ENCODE measurements at places on chromosomes 16 and 17.
A peak's percentile ranks its signal among the peaks of the same experiment; 100 is the strongest.

GRCh38 chr17:27390540-27390939 lies 65.7 kb upstream of the KSR1 start:
- no peak for DNase-seq

GRCh38 chr16:85248342-85248741 lies 136.1 kb upstream of the CIBAR2 start:
- no peak for DNase-seq

DNA sequence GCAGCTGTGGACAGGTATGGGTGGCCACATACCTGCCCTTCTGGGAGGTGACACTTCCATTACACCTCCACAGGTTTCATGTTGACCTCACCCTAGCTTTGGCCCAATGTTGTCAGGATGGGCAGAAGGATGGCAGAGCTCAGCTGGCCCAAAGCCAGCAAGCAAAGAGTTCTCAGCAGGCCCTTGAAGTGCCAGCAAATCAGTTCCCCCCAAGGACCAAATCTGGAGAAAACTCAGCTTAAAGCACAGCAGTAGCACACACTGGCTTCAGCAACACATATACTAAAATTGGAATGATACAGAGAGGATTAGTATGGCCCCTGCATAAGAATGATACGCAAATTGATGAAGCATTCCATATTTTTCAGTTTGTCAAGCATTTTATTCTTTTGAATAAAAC lies 13.4 kb downstream of the ARL4D start:
- DNase-seq = no peak

DNA sequence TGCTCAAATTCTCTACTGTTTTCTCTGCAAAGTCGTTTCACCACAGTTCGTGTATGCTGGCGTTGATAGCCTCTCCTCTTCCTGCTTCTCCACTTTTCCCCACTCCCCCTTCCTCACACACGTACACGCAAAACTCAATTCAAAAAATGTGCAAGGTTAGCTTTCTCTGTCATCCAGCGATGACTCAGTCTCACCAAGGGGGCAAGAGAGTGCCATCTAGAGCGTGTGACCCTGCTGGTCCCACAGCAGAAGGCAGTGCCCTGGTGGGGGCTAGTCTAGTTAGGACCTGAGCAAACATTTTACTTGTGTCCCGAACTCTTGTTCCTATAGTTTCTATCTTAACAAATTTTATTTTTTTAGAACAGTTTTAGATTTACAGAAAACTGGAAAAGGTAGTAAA lies 121.2 kb upstream of the CHMP6 start:
- no peak for DNase-seq

GRCh38 chr16:82459580-82460256 lies 167.1 kb upstream of the CDH13 start:
- no peak for DNase-seq

DNA sequence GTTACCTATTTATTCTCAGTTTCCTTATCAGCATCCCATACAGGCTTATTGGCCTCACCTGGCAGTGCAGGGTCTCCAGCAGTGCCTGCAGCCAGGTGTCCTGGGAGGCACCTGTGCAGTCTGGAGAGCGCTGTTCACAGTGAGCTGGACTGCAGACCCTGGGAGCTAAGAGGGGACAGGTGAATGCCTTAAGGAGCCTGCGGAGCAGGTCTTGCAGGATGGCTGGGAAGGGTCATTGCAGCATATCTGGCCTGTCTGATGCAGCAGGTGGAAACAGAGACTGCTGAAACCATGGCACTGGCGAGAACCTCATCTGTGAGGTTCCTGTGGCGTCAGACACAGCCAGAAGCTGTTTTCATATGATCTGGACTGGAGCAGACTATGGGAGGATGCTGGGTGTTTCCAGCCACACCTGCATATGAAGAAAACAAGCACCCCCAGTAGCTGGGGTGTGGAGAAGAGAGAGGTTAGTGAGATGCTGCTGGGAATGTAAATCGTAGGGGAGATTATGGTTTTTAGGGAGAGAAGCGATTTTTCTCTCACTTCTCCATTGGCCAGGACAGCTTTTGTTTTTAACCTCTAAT lies 77.0 kb downstream of the NTN1 start:
- no peak for DNase-seq

- peak; percentile 60 for DNase-seq
Observed at GRCh38 chr16:795580-796229, 4.8 kb downstream of the GNG13 start.

DNA sequence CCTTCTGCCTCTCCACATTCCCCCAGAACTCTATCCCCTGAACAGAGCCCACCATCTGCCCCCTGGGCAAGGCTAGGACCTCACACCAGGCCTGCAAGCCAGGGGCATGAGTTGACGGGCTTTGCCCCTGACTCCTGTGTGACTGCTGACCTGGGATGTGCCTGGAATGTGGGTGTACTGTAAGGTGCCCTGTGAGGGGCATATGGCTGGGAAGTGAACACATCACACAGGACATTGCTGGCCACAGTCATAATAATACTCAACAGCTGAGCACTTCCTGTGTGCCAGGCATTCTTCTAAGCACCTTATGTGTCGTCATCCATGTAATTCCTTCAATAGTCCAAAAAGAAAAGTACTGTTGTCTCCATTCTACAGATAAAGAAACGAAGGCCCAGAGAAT lies 13.3 kb downstream of the CES4A start:
- DNase-seq = no peak

DNA sequence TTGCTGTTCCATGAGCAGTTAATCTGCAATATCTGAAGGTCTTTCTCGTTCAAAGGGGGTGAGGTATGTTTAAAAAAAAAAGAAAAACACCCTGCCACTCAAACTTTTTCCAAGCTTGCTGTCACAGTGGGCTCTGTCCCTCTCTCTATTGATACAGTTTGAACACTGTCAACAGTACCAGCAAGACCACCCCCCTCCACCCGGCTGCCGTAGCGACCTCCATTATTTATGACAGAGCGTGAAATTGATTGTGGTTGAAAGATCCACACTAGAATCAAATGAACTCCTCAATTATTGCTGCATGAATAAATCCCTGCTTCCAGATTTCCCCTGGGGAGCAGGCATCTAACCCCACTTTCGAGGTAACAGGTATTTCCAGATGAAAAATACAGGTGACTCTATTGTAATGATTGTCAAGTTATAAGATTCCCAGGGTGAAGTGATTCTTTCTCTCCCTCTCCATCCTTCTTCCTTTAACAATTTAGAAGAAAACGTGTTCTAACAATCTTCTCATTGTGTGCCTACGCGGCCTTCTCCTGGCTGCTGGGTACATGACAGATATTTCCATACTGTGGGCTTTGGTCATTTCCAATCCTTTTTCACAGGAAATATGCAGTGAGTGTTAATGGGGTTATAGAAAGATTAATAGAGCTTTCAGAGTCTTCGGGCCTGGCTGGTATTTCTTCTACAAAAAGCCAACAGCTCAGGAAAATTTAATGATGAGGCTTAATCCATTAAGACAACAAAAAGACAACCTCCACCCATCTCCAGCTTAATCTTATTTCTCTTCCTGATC lies 135.7 kb upstream of the C16orf82 start:
- no peak for DNase-seq

GRCh38 chr17:17492085-17492484 lies 4.1 kb downstream of the RASD1 start:
- no peak for DNase-seq

DNA sequence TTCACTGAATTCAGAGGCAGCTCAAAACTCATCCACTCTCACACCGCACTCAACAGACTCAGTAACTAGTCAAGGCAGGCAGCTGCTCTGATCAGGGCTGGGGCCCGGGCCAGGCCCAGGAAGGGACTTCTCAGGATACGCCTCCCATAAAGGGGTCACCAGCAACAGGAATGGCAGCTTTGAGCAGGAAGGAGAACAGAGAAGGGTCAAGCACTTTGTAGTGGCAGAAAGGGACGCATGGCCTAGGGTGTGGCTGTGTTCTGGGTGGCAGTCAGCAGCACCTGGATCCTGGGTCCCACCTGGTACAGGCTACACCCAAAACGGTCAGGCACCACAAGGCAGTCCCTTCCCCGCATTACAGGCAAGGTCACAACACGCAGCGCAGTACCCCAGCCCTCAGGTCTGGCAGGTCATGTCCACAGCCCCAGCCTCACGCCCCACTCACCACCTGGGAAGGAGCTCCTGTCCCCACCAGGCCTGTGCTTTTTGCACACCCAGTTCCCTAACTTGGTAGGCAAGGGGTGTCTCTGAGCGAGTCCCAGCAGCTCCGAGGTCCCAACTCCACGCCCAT lies 99.7 kb downstream of the ZNF778 start:
- DNase-seq = no peak

DNA sequence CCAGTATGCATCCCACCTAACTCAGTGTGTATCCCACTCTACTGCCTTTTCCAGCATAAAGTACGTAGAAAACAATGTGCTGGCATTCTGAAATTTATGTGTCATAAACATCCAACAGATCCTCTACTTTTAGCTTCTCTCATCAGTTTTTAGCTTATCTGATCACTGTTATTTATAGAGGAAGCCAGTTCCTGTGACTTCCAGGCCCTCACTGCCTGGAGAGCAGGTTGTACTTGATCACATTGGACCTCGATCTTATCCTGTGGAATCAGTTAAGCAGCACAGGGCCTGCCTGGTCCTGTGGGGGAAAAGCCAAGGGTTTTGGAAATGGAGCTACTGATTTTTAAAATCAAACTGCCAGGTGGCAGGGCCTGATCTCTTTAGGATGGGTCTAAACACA lies 30.8 kb downstream of the PRSS54 start:
- no peak for DNase-seq

DNA sequence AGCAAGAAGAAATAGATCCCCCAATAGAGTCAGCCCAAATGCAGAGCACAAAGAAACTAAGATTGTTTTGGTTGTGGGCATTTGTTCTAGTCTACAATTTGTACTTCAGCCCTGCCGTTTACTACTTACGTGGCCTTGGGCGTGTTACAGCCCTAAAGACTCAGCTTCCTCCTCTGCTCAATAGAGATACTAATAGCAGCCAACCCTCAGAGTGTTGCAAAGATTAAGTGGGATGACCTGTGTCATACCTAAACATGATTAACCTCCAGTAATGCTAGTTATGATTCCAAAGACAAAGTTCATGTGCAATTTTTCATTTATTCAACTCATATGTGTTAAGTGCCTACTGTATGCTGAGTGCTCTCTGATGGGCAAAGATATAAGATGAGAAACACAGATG lies 43.1 kb downstream of the MAF start:
- DNase-seq = no peak

DNA sequence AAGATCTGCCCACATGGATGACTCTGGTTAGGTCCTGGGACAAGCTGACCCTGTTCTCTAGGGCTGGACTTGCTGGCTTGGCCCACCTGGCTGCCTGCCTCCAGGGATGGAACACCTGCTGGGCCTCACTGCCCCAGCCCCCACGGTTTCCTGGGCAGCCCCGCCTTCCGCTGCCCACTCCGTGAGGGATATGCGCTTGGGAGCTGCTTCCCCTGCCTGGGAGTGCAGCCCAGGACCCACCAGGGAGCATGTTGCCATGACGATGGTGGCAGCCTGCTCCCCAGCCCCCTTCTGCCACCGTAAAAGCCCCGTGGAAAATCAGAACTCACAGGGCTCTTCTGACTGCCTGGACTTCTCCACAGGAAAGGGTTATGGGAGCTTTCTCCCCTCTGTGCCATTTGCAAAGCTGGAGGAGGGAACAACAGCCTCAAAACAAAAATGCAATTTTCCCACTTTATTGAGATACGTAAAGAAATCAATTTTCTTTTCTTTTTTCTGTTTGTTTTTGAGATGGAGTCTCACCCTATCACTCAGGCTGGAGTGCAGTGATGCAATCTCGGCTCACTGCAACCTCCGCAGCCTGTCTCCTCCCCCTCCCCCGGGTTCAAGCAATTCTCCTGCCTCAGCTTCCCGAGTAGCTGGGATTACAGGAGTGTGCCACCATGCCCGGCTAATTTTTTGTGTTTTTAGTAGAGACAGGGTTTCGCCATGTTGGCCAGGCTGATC lies 18.0 kb upstream of the GAS7 start:
- no peak for DNase-seq

GRCh38 chr17:28468781-28469180 lies 4.7 kb upstream of the SLC13A2 start:
- DNase-seq = peak; percentile 21

DNA sequence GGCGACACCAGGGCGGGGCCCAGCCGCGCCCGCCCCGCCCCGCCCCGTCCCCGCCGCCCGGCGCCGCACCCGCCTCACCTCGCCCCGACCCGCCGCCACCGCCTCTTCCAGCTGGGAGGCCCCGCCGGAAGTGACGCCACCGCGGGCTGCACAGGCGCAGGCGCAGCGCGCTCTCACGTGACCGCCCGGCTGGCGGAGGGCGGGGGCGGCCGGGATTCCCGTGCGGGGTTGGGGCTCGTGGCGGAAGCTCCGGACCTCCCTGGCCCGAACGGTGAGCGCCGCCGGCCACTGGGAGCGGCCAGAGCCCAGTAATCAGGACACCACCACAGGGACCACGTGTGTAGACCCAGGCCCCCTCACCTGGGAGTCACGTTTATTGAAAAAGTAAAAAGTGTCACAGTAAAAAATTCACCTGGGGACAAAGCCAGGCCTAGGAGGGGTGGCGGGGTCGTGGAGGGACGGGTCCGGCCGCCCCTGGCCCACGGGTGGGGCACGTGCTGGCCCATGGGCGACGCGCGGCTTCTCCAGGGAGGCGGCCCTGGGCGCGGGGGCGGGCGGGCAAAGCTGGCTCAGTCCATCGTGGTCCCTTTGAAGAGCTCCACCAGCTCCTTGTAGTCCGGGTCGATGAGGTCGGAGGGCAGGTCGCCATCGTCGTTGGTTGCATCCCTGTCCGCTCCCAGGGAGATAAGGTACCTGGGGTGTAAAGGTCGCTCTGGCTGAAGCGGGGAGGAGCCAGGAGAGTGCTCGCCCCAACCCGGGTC lies at the start of gene MCRIP1:
Gene MCRIP1, minus strand, starts transcription at position 132 of the 761 bp plus-strand sequence. CDS start 8,785 bp downstream, outside the sequence.
- peak; percentile 74 for DNase-seq

- DNase-seq = no peak
Observed at GRCh38 chr16:10528635-10529034, 51.8 kb downstream of the EMP2 start.

GRCh38 chr17:7747635-7748071 lies 30.1 kb downstream of the DNAH2 start:
- no peak for DNase-seq

- DNase-seq = peak; percentile 22
Observed at GRCh38 chr17:53765609-53766008, 57.1 kb upstream of the KIF2B start.

- DNase-seq = no peak
Observed at GRCh38 chr17:78345791-78346494, 13.9 kb downstream of the SOCS3 start.

GRCh38 chr16:22214889-22215288 lies 8.8 kb downstream of the EEF2K start:
- DNase-seq = no peak
